Left colon (tissue), 2 donors: ENCODE measurements at places on chromosomes 2 and 18. TPM values are rescaled to one million over a fixed set of nuclear protein-coding genes. Genes with fewer than 3 reads are reported as not detected.

GRCh38 chr2:51710222-51710621 is 678.3 kb upstream of the NRXN1 start:
- no peak for DNase-seq

- no peak for DNase-seq
Measured at GRCh38 chr2:152161598-152161997, 14.0 kb downstream of the STAM2 start.

DNA sequence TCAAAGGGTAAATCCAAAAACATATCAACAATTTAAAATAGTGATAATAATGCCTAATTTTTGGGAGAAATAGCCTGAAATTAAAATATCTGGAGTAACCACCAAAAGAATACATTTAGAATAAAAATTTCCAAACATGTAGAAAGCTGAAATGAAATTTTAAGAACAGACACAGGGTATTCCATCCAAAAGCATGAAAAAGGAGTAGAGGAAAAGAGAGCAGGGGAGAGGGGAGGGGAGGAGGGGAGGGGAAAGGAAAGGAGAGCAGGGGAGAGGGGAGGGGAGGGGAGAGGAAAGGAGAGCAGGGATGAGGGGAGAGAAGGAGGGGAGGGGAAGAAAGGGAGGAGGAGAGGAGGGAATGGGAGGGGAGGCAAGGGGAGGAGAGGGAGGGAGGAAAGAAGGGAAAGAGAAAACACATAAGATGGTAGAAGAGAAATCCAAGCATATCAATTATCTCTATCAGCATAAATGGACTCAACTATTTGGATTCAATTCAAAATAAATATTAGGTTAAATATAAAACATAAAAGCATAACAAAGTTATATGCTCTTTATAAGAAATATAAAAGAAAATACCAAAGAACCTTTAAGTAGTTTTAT is 141.1 kb downstream of the ZNF385B start:
- no peak for DNase-seq

Gene STEAP3
- 19.4 TPM for total RNA-seq

Gene NGEF
- 41.4 TPM for total RNA-seq
